ENCODE measurements at places on chromosomes 11 and 22.

GRCh38 chr11:128155590-128155989 is 431.8 kb downstream of the ETS1 start:
- DNase-seq = no peak

DNA sequence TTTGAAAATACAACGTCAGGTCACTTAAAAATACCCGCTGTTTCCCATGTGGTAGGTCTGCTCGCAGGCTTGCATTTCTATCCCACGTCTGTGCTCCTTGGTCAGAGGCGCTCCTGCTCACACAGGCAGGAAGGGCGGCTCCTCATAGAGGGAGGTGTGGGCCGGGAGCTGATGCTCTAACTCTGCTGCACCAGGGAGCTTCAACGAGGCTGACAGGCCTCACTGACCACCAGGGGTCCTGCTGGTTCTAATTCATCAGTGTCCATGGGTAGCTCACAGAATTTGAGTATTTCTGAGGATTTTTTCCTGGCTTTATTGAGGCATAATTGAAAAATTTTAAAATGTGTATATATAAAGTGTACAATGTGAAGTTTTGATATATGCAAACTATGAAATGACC is 68.5 kb downstream of the PIWIL3 start:
- DNase-seq = no peak

- DNase-seq = no peak
These were observed 963.8 kb upstream of the CNTN5 start for GRCh38 chr11:98056945-98057344.

DNA sequence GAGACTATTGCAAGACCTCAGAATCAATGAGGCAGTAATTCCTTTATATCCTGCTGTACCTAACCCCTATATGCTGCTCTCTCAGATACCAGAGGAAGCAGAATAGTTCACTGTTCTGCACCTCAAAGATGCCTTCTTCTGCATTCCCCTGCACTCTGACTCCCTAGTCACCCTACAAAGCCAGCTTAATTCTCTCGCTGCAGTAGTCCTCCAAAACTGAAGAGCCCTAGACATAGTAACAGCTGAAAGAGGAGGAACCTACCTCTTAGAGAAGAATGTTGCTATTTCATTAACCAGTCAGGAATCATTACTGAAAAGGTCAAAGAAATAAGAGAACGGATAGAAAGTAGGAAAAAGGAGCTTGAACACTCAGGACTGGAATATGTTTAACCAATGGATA is 49.3 kb downstream of the PRSS23 start:
- no peak for DNase-seq

GRCh38 chr11:882596-882995 is 28.0 kb downstream of the CHID1 start:
- DNase-seq = no peak

GRCh38 chr11:1178201-1178885 is 20.6 kb downstream of the MUC5AC start:
- no peak for DNase-seq

GRCh38 chr11:96145163-96145585 is 197.8 kb downstream of the MAML2 start:
- no peak for DNase-seq

GRCh38 chr22:17158568-17159503 is at the start of gene HDHD5:
TSS of gene HDHD5 (minus strand) at chr22:17159277. CDS start at chr22:17159251, 26 bp downstream.
- DNase-seq = peak; percentile 51

Data from fibroblast of the conjunctiva (primary cell).